ENCODE measurements at places on chromosomes 16 and 17.

- peak; percentile 8 for DNase-seq
Observed at GRCh38 chr16:58010886-58011285, 9.7 kb downstream of the USB1 start.

- DNase-seq: no peak
Observed at GRCh38 chr17:61280338-61280737, 119.3 kb upstream of the TBX2 start.

DNA sequence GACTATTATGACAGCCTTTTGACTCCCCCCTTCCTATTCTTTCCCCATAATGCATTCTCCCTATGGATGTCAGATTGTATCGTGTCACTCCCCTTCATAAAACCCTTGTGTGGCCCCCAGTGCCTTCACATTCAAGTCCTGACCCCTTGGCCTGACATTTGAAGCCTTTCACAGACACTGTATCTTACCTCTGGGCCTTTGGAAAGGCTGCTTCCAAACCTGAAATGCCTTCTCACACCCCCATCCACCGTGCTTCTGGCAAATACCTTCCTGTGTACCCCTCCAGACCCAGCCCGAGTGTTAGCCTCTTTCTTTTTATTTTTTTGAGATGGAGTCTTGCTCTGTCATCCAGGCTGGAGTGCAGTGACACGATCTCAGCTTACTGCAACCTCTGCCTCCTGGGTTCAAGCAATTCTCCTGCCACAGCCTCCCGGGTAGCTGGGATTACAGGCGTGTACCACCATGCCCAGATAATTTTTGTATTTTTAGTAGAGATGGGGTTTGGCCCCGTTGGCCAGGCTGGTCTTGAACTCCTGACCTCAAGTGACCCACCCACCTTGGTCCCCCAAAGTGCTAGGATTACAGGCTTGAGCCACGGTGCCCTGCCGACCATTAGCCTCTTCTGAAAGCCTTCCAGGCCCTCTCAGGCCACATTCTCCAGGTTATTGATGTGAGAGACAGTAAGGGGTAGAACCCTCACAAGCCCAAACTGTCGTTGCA, 2.1 kb downstream of the ARMC5 start:
- no peak for DNase-seq

GRCh38 chr16:65153365-65154105, 31.7 kb upstream of the CDH11 start:
- DNase-seq: no peak

- no peak for DNase-seq
Observed at GRCh38 chr17:27575912-27576252, 55.1 kb upstream of the LGALS9 start.

- DNase-seq: no peak
Observed at GRCh38 chr17:13253733-13254410, 236.0 kb upstream of the ELAC2 start.

DNA sequence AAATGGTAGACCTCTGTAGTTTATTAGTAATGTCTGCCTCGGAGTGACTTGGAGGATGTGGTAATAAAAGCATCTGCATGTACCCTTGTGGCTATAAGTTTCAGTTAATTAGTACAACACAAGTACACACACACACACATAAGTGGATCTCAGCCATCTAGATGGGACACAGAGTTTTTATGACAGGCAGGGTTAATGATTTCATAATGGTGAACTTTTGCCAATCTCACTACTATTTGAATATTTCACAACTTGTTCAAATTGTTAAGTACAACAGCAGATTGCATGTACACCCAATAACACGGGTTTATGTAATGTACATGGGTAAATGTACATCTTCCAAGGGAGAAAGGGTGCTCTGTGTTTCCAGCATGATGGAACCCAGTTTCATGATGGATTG, 511.3 kb upstream of the HSBP1 start:
- DNase-seq: no peak

- no peak for DNase-seq
Observed at GRCh38 chr16:19713697-19714096, 4.3 kb downstream of the KNOP1 start.

- no peak for DNase-seq
Observed at GRCh38 chr17:55811536-55811935, 60.7 kb downstream of the PCTP start.

GRCh38 chr17:18977021-18977420, 25.1 kb downstream of the SLC5A10 start:
- no peak for DNase-seq

DNA sequence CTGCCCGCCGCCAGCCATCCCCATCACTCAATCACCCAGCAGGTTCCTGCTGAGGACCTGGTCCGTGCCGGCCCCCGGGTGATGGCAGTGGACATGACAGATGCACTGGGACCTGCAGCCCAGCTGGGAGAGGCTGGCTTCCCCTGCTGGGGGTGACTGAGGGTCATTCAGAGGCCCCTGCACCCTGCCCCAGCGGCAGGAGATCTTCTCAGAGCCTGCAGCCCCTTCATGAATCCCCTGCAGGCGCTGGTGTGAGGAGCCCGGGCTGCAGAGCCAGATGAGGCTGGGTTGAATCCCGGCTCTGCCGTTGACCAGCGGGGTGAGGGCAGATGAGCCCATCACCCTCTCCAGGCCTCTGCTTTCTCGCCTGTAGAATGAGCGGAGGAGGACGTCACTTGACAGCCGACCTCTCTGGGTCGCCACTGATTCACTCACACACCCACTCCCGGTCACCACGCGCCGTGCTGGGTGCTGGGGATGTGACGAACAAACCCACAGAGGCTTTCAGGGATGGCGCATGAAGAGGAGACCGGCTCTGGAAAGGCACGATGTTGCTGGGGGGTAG, 95.2 kb upstream of the CIBAR2 start:
- DNase-seq: no peak

- DNase-seq: no peak
Observed at GRCh38 chr17:44390250-44390870, 911 bp upstream of the ITGA2B start.

GRCh38 chr17:7846765-7847661, 7.9 kb upstream of the TMEM88 start:
- no peak for DNase-seq

DNA sequence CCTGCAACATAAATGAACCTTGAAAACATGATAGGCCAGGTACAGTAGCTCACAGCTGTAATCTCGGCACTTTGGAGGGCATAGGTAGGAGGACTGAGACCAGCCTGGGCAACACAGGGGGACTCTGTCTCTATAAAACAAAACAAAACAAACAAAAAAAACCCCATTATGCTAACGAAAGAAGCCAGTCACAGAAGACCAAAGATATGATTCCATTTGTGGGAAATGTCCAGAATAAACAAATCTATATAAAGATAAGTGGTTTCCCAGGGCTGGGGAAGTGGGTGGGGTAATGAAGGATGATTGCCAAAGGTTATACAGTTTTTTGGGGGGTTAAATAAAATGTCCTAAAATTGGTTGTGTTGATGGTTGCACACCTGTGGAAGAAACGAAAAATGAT, 36.5 kb upstream of the SIAH1 start:
- DNase-seq: no peak

DNA sequence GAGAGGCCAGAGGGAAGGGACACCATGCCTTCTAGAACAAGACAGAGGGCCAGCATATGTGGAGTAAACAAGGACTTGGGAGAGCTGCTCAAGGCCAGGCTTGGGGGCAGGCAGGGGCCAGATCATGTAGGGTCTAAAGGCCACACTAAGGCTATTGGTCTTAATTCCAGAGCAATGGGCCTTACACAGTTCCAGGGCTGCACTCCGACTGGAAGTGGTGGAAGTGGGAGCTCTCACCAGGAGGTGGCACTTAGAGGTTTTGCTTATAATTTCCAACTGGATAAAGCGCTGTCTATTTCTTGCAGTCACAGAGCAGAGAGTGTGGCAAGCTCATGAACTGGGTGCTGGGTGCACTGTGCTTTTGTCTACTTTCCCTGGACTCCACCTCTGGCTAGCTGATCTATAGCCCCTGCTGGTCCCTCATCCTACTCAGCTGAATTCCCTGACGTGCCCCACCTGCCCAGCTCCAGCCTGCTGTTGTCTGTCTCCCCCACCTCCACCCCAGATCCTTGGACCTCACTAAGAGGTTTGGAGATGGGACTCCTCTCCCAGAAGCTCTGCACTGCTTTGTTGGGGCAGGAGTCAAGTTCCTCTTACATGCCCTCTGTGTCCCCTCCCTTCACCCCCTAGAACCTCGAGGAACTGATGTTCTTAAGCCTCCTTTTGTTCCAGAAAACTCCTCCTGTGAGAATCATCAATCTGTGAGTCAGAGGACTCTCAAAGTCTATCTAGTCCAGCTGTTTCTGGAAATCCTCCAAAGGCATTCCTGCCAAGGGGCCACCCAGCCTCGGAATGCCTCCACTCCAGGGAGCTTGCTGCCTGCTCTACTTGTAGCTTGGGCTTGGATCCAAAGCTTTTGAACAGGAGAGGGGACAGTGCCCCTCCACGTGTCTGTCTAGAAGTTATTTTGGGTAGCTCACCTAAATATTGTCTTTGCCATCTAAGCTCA, 48.1 kb upstream of the KSR1 start:
- DNase-seq: peak; percentile 76

DNA sequence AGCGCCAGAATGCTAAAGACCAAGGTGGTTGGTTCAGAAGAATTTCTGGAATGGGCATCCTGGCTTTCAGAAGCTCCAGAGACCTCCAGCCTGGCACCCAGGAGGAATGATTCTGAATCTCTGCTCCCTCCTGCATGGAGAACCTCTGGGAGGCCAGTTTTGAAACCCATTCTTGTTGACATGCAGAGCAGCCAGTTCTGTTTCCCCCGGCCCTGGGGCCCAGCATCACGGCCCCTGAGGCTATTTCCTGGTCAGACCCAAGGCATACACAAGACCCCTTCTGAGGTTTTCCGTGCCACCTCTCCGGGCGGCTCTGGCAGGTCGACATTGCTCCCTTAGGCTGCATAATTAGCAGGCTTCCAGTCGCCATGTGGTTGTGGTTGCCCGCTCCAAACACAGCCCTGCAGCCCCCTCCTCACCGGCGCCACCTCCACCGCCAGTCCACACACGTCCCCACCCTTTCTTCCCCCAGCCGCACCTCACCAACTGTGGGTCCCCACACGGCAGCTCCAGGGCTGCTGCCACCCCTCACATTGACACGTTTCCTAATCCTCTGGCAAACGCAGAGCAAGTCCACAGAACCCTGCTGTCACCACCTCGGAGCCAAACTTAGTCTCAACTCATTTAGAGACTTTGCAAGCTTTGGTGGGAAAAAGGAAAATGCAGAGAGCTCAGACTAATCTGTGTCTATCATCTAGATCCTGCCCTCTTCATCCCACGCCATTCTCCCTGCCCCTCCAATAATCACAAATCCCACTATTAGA, 367.1 kb downstream of the SOX9 start:
- DNase-seq: no peak

DNA sequence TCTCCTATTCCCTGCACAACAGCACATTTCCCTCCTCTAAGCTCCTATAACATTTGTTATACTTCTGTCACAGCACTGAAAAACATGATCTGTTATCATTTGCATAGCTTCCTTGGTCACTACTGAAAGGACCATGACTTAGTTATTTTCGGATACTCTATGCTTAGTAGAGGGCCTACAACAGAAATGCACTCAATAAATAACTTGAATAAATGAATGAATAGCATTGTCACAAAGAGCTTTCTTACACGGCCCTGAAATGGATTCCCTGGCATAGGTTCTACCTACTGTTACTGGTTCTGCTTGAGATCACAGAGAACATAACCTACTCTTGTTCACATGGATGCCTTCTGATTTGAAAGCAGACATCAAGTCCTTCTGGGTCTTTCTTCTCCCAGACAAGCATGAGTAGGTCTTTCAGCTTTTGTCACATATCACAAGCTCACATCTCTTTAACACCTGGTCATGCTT, 41.6 kb downstream of the MYO1D start:
- no peak for DNase-seq

DNA sequence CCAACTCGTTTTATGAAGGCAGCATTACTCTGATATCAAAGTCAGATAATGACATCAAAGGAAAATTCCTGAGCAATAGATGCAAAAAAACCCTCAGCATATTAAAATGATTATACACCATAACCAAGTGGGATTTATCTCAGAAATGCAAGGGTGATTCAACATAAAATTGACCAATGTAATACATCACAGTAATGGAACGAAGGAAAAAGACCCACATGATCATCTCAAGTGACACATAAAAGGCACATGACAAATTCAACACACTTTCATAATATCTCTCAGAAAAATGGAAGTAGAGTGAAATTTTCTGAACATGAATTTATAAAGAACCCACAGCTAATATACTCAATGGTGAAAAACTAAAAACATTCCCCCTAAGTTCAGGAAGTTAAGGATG, 118.8 kb downstream of the ITFG1 start:
- DNase-seq: peak; percentile 3

DNA sequence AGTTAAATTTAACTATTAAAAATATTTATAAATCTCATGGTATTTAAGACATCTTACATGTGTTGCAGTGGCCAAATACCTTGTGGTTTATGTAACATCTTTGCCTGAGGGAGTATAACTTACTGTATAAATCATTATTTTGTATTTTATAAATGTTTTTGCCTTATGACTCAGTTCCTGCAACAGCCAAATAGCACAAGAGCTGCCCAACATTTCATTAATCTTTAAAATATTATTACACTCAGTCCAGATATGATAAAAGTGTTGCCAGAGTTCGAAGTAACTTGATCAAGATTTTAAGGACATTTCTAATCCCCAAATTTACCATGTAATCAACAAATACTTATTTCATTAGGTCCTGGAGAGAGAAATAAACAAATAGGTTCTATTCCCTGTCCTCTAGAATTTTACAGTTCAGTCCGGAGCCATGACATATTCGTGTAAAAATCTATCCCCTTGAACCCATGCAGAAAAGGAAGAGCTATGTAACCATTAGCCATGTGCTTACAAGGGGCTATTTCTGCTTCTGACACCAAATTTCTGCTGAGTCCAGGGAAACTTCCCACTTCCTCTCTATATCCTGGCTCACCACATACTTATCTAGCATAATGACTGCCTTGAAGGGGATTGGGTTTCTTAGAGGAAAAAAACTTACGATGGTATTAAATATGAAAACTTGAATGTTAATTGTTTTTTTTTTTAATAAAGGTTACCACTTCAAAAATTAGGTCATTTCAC, 44.0 kb downstream of the IRX6 start:
- DNase-seq: peak; percentile 85

- DNase-seq: no peak
Observed at GRCh38 chr16:85048921-85049562, 21.4 kb downstream of the KIAA0513 start.

- no peak for DNase-seq
Observed at GRCh38 chr17:50611634-50612033, 23.0 kb upstream of the ABCC3 start.
